ENCODE measurements at places on chromosomes 3 and 15.

DNA sequence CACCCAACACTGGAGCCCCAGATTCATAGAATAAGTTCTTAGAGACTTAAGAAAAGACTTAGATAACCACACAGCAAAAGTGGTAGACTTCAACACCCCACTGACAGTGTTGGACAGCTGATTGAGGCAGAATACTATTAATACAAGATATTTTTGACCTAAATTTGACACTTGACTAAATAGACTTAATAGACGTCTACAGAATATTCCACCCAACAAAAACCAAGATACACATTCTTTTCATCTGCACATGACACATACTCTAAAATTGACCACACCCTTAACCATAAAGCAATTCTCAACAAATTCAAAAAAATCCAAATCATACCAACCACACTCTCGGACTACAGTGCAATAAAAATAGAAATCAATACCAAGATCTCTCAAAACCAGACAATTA is 179.8 kb upstream of the TPM1 start:
- no peak for DNase-seq

GRCh38 chr3:146953511-146953981 is 348.4 kb upstream of the PLSCR5 start:
- no peak for DNase-seq

DNA sequence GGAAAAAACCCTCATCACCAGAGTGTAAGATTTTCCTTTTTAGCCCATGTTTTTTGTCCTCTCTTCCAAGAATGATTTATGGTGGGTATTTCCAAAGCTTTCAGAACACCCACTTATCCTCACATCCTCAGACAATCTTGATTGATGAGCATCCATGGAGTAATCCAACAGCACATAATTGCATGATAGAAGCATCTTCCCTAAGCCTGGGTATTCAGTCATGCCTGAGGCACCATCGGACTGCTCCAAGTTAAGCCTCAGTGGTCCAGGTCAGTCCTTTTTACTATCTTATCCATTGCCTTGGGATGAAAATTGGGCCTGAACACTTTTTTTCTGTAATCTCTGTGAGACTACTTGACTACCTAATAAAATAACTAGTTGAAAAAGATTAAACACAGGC is 676.0 kb upstream of the SEMA6D start:
- no peak for DNase-seq

DNA sequence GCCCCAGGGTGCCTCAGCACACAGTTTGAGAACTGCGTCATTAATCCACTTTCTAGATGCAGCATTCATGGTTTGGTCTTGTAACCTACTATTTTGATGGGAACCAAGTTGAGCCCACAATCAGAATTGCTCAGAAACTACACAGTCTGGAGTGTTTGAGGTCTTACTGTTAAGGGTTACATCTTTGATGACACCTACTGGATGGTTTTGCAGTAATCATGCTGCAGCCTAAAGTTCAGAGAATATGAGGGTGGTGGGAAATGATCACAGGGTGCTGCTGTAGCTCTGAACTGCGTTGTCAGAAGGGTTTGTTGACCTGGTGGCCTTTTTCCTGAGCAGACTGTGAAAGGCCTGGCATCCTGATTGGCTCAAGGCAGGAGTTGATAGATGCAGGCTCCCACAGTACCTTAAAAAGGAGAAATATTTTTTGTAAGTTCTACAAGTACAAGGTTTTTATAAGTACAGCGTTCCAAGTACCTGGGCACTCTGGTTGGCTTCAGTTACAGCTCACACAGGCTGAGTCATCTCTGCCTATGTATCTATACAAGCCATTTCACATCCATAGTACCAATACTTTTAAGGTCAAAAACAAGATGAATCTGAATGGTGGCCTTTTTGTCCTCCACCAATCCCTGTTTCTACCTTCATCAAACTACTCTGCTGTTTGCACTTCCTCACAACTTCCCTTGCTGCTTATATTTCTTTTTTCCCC is 60.5 kb upstream of the ACKR4 start:
- DNase-seq: no peak

DNA sequence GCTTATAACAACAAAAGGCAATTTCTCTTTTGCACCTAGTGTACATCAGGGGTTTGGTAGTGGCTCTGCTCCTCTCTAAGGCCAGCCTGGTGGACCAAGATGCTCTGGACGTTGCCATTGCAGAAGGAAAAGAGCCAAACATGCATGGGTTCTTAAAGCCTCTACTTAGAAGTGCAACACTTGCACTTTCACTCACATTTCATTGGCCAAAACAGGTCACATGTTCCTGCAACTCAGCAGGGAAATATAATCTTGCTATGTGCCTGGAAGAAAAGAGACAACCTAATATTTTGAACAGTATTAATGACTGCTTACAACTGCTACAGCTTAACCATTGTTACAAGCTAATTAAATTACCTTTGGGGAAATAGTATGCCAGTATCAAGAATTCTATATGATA is 182.9 kb downstream of the IL5RA start:
- no peak for DNase-seq

GRCh38 chr3:11288786-11289637 is 16.8 kb downstream of the ATG7 start:
- no peak for DNase-seq

DNA sequence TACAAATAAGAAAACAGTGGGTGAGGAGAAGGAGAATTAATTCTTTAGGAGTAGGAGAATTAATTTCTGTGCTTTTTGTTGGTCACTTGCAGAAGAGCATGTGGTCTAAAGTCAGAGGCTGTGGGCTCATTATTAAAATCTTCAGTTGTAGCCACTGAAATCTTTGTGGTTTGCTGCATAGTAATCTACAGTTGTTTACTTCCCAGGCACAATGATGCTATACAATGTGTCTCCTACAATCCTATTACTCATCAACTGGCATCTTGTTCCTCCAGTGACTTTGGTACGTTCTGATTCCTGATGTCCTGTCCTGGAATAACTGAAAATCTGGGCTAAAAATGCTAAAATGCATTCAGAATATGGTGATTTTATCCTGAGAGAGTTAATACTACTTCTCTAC is 21.0 kb downstream of the IFT122 start:
- DNase-seq: no peak

DNA sequence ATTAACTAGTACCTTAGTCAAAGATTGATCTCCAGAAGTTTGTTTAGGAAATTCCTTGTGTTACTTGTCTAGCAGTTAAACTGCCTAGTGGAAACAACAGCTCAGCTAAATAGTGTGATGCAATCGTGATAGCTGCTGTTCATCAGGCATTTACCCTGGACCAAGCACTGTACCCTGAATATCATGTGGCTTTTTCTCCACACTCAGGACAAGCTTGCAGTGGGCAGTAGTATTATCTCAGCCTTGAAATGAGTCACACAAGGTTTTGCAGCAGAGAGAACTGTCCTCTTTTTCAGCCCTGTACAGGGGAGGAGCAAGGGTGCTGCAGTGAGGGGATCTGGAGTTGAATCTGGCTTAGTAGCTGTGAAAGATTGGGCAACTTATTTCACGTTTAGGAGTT is 208.4 kb downstream of the TP63 start:
- no peak for DNase-seq

DNA sequence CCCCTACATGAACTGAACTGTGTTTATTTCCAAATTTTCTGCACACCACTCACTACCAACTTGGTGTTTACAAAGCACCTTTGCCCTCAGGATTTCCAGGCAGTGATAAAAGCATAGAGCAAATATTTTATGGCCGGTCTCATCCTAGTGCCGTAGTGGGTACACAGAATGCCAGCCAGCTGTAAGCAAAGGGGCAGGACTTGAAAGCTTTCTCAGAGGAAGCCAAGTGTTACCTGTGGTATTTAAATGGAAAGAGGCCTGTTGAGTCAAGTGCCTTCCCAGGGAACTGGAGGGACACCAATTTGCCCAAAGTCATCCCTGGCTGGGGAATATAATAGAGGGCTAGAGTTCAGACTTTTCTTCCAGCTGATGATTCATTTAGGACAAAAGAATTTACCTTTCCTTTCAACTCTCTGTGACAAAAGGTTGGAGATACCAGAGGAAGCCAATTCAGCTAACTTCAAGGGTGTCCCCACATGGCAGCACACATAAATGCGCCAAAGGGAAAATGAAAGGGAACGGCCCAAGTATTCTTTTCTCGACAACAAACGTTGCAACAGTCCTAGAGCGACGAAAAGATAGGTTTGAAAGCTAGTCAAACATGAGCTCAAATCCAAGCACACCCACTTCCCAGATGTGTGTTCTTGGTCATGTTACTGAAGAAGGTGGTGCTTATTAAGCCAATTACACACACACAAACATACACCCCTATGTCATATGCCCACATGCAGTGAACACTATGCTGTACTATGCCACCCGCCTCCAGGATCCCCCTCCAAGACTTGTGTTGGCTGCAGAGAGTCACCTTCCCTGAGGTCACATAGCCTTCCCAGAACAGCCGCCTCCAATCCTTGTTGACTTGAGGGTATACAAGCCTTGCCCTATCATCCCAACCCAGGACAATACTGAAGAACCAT is 27.7 kb downstream of the MAGI1 start:
- no peak for DNase-seq

DNA sequence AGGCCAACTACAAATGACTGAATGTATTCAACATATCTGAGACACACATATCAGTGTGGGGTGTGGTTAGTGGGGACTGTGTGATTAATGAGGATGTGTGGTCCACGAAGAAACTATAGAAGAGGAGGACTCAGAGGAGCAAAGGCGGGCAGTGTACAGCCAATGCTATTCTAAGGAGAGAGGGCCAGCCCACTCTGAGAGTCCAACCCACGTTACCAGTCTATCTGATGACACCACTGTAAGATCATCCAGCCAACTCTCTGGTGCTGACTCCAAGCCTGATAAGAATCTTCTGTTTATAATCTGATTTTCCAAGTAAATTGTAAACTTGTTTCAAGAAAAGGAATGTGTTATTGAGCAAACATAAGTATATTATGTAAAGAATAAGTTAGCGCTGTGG is 47.2 kb downstream of the MCF2L2 start:
- no peak for DNase-seq

- no peak for DNase-seq
These were observed 108.3 kb downstream of the TOP2B start for GRCh38 chr3:25556447-25556846.

DNA sequence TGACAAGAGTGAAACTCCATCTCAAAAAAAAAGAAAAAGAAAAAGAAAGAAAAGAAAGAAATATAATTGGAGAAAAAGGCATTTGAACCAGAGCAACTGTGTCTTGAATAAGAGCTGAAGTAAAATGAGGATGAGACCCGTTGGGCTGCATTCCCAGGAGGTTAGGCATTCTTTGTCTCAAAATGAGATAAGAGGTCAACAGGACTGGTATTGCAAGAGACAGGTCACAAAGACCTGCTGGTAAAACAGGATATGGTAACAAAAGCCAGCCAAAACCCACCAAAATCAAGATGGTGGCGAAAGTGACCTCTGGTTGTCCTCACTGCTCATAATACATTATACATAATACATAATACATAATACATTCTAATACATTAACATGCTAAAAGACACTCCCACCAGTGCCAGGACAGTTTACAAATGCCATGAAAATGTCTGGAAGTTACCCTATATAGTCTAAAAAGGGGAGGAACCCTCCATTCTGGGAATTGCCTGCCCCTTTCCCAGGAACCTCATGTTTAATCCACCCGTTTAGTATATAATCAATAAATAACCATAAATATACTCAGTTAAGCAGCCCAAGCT is 8.6 kb upstream of the TIPIN start:
- no peak for DNase-seq

GRCh38 chr3:126274735-126275619 is 82.2 kb downstream of the KLF15 start:
- no peak for DNase-seq

- DNase-seq: no peak
These were observed 62.6 kb downstream of the MFSD1 start for GRCh38 chr3:158864492-158864891.

DNA sequence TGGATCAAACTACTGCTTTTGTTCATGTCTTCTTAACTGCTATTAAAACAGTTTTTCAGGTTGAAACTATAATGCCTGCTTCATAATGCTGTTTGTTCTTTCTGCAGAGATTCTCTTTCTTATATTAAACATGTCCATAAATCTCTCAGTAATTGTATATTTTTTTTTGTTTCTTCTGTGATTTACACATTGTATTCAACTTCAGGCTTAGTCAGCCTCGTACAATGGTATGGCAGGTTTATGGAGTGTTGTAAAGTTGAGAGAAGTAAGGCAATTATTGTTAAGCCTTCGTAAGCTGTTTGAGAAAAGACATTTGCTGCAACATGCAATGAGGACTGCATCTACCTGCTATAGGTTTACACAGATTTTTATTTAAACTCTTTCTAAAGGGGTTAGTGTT is 977.1 kb downstream of the DIPK2A start:
- peak; percentile 6 for DNase-seq

DNA sequence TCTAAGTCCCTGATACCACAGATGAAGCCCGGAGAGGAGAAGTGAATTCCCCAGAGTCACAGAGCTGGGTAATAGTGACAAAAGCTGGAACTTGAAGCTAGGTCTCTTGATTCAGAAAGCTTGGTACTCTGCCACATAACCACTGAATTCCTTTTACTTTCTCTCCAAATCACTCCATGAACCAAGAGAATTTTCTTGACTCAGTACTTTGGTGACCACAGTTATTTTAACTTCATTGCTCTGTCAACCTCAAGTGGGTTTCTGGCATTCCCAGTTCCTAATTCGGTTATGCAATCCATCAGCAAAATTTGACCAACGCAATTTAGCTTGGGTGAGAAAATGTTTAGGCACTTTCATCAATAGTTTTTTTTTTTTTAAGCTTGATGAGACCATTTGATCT is 61.0 kb upstream of the PPARG start:
- no peak for DNase-seq

DNA sequence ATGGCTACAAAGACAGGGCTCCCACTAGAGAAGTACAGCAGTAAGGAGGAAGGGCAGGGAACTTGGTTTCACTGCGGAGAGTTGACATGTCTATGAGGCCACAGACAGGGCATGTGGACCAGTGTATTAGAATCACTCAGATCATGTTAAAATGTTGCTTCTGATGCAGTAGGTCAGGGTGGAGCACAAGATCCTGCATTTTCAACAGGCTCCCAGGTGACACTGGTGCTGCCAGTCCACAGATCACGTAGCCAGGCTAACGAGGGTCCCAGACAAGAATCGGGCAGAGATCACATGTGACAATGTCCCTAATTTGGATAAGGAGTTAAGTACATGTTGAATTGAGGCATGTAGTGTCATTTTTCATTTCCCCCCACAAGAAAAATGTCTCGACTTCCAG is 73.6 kb downstream of the SPSB4 start:
- DNase-seq: no peak

- no peak for DNase-seq
These were observed 250.9 kb upstream of the TPM1 start for GRCh38 chr15:62791694-62792093.

DNA sequence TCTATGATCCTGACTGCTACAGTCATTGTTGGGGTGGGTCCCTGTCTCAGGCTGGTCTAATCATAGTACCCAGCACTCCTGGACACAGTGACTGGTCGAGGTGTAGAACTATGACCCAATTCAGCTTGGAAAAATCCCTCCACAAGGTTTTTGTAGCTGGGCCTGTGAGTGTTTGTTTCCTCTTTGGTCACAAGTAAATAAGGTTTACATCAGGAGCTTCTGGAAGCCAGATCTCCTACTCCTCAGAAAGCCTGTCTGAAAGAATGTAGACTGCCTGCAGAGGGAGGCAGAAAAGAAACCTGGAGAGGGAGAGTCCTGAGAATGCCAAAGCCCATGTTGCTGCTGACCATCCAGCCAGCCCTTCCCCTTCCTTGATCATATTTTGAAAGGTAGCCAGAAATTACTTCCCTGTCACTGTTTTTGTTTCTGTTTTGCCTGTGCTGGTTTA is 123.2 kb downstream of the RAP2B start:
- no peak for DNase-seq

- no peak for DNase-seq
These were observed 108.1 kb upstream of the LSAMP start for GRCh38 chr3:116553355-116553754.

Measured in NCI-H1930 (cell line).